Activated CD4-positive, alpha-beta T cell treated with anti-CD3 and anti-CD28 coated beads, Interleukin-2, amount 50 U/mL, for 1 hour (primary cell): ENCODE measurements at places on chromosomes 4 and X.
A peak's percentile ranks its signal among the peaks of the same experiment; 100 is the strongest.

- DNase-seq: no peak
Measured at GRCh38 chrX:139933904-139934303, 1.1 kb upstream of the ATP11C start.

- DNase-seq: no peak
Measured at GRCh38 chrX:78997870-78998558, 52.8 kb downstream of the P2RY10 start.

- no peak for DNase-seq
Measured at GRCh38 chrX:1465286-1466231, 12.8 kb upstream of the ASMTL start.

GRCh38 chrX:49176421-49177326 lies 5.0 kb downstream of the PLP2 start:
- no peak for DNase-seq

GRCh38 chr4:142705820-142706219 lies 140.3 kb downstream of the INPP4B start:
- no peak for DNase-seq

- no peak for DNase-seq
Measured at GRCh38 chr4:152735396-152735859, 44.1 kb downstream of the TIGD4 start.

DNA sequence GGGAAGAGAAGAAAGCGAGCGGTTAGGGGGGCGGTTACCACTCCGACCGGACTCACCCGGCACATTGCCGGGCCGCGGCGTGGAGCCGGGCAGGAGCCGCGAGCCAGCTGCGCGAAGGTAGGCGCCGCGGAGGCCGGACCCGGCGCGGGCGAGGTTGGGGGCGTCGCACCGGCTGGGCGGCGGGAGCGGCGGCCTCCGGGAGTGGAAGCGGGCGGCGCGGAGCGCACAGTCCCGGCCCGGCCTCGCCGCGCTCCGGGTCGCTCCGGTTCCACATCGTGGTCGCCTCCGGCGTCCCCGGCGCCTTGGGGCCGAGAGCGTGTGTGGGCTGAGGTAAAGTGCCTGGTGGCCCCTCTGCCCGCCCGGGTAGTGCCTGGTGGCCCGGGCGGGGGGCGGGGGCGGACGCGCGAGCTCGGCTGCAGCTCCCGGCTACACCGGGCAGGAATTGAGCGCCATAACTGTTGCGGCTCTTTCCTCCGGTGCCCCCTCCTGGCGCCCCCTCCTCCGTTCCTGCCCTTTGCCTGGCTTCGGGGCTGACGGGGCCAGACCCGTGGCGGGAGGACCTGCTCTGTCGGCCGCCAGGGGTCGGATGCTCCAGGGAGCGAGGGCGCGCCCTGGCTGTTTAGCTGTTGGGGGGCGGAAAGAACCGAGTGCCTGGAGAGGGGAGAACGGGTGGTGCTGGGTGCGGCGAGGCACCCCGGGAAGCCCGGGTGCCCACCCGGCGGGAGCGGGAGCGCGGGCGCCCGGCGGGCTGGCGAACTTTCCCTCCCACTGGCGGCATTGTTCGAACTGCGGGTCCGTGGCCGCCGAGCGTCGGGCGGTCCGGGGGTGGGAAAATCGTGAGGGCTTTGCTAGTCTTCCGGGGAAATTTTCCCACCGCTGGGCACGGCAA lies 626 bp downstream of the JADE3 start:
- peak; percentile 13 for DNase-seq

DNA sequence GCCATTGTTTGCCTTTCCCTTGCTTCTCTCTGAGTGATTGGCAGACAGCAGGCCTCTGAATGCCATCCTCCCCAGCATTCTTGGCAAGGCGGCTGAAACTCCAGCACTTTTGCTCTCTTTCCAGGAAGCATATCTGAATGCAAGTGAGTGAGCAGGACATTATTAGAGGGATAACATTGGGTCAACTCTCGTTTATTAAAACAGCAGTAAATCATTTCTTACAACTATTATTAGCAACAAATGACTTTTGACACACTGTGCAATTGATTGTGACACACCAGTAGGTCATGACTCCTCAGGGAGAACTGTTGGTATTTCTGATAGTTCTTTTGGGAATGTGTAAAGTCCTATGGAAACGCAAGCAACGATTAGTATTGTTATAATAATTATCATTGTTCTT lies 103.8 kb downstream of the EFNB1 start:
- DNase-seq: no peak

- DNase-seq: no peak
Measured at GRCh38 chr4:72448231-72448630, 120.8 kb downstream of the ADAMTS3 start.
